NCI-H69 (cell line): ENCODE measurements at places on chromosomes 7 and 10.

- no peak for DNase-seq
Measured at GRCh38 chr10:12492016-12492415, 142.7 kb downstream of the CAMK1D start.

GRCh38 chr10:124706462-124707143, 37.6 kb downstream of the FAM53B start:
- DNase-seq = no peak

DNA sequence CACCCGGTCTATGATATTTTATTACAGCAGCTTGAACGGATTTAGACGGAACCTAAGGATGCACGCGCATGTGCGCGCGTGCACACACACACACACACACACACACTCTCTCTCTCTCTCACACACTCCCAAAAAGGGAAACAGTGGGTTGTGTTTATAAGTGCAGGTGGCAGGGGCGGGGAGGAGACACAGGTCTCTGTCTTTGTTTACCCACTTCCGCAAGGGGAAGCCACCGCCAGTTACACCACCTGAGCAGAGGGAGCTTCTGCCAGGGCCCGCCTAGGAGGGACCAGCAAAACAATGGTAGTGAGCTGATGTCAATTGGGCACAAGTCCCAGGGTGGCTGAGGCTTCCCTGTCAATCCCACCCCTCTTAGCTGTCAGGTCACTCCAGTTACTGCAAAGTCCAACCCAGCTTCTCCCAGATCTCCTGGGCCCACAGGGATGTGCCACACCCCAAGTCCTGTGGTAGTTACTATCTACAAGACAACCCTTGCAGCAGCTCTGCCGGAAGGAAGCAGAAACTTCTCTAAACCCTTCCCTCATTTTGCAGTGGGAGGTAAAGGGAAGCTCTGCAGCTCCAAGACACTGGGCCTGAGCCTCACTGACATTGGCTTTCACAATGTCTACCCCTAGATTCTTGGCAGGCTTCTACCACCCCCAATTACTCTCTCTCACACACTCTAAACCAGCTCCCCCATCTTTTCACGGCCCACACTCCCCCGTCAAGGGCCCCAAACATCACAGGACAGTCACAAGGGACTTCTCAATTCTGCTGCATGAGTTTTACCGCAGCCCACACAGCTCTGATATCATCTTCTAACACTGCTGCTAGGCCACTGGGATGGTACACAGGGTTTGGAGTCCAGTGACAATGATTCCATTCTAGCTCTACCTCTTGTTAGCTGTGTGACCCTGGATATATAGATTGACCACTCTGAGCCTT, 17.6 kb downstream of the ANXA11 start:
- DNase-seq = peak; percentile 81

DNA sequence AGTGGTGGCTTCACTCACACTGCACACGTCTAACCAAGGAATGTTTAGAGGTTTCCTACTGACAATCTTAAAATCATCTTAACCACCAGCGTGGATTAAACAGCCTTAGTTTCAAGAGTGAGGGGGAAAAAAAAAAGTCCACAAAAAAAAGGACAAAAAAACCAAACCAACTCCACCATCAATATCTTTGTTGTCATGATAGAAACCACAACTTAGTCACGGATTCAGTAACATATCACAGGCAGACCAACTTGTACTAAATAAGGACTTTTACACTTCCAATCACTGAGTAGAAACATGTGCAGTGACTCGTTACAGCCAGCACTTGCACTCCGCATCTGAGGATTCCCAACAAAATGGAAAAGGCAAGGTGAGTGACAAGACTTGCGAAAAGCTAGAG, 46.5 kb downstream of the FAM171A1 start:
- no peak for DNase-seq

DNA sequence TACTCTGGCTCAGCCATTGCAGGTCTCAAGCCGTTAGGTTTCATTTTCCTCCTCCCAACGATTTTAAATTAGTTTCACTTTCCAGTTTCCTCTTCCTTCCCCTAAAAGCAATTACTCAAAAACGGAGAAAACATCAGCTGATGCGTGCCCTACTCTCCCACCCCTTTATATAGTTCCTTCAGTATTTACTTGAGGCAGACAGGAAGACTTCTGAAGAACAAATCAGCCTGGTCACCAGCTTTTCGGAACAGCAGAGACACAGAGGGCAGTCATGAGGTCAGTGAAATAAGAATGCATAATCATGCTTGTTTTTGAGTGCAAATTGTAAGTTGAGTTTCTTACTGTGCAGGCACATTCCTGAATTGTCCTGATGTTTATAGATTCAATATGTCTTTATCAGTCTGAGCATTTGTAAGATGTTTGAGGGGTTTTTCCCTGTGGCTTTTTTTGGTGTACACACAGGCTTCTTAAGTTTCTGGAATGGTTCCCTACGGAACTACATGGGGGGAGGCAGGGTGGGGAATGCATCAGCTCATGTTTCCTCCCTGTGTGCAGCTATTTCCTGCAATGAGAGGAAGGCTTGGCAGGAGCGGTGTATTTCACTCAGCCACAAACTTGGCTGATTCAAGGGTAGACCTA, at the start of gene IFIT3:
Gene IFIT3 (plus strand): TSS at position 195 of the 639 bp plus-strand sequence. CDS start 77 bp downstream, at position 272.
- DNase-seq = peak; percentile 15
